ENCODE measurements at places on chromosomes 1 and 21.

GRCh38 chr21:35390013-35390776 is 341.1 kb upstream of the RUNX1 start:
- DNase-seq = no peak

GRCh38 chr1:151146072-151146411 is 389 bp downstream of the SEMA6C start:
- no peak for DNase-seq

- no peak for DNase-seq
Measured at GRCh38 chr1:110850627-110851026, 22.3 kb upstream of the CD53 start.

GRCh38 chr1:65476327-65476726 is 55.9 kb downstream of the LEPR start:
- no peak for DNase-seq

DNA sequence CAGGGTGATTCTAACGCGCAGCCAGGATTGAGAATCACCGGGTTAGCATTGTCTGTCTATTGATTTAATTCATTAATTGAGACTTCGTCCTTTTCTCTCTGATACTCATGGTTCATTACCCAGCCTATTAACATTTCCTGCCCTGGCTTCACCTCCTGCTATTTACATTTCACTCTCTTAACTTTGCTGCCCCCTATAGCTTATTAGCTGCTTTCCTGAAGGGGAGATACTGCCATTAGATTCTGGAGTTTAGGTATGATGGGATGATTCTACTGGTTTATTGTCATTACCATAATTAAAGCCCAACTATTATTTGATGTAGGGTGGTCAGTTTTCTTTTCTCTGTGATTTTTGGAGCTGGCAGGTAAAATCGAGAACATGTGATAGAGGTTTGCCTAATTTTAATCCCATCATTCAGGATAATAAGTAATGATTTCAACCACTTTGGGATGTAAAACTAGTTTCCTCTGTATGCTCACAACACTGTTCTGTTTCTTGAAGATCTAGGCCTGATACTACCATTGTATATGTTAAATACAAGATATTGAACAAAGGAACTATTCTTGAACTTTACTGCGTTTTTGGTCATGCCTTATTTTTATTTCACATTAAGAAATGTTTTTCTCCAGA is 6.4 kb downstream of the PPP2R5A start:
- no peak for DNase-seq

DNA sequence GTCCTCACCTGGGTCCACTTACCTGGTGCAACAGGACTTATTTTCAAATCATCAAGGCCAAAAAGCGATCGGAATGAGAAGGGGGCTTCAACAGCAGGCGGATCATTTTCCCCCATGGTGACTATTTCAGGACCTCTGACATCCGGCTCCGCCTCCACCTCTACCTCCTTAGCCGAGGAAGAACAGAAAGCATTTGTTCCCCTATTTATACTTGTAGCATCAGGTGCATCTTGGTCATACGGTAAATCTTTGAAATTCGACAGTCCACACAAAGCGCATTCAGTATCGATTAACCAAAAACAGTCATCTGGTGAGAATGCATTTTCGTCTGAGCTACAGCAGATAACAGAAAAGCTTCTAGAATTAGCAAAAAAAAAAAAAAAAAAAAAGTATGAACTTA is 550 bp downstream of the TMPRSS3 start:
- DNase-seq = no peak

- no peak for DNase-seq
Measured at GRCh38 chr21:29656504-29657239, 283.1 kb downstream of the GRIK1 start.

GRCh38 chr1:40389871-40390560 is 16.5 kb downstream of the SMAP2 start:
- no peak for DNase-seq

DNA sequence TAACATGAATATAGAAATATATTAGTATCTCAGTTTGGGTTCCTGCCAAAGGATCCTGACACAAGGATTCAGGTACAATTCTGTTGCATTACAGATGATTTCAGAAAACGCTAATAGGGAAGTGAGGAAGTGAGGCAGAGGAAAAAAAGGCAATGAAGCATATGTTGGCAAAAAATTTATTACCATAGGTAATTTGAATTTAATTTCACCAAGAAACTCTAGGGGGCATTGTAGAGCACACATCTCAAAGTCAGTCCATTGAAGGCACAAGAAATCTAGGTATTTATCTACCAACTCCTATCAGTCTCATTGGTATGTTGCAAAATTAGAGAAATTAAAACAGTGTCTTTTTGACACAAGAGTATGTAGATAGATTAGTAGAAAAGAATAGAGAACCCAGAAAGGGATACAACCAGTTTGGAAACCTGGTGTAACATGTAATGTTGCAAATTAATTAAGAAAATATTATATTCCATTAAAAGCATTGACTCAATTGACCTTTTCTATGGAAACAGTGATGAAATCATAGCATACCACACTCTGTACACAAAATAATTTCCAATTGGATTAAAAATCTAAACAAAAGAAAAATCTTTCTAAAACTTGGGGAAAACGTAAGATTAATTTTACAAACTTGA is 104.9 kb upstream of the SNX7 start:
- DNase-seq = no peak

DNA sequence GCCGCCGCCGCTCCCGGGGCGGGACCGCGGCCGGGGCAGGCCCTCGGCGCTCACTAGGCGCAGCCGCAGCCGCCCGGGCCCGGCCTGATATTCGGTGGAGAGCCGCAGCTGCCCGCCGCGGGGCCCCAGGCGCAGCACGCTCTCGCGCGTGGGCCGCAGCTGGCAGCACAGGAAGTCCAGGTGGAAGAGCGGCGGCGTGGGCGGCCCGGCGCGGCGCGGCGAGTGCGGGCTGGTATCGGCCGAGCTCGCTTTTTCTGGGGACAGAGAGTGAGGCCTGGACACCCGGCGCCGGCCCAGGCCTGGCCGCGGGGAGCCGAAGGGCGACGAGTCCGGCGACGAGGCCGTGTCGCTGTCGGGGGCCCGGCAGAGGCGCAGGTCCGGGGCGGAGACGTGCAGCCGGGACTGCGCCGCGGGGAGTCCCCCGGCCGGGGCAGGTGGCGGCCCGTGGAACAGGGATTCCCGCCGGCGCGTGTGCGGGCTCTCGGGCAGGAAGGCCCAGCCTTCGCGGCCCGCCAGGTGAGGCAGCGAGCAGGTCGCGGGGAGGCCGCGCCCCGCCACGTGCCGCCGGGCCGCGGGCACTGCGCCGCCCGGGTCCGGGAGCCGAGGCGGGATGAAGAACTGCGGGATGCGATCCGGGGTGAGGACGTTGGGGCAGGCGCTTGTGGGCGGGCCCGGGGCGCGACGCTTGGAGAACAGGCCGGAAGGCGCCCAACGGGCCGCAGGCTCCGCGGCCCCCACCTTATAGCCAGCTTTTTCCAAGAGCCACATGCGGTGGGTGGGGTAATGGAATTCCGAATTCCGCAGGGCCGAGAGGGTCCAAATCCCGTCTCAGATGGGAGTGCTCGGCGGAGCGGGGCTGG is 1.2 kb downstream of the C2CD4D start:
- no peak for DNase-seq

DNA sequence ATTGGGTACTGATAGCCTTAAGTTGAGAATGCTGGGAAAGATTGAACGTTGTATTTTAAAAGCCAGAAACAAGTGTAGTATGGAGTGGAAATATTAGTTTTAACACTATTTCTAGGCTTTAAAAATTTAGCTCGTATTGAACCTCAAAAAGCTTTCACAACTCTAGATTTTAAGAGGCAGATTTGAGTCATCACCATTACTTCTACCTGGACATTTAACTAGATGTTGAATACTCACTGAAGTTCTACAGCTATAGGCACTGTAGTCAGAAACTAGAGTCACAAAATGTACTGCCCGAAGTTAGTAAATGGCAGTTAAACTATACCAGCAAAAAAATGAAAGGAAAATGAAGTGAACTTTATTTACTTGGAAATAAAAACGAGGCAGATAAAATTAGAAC is 96.5 kb downstream of the NEK7 start:
- DNase-seq = no peak

DNA sequence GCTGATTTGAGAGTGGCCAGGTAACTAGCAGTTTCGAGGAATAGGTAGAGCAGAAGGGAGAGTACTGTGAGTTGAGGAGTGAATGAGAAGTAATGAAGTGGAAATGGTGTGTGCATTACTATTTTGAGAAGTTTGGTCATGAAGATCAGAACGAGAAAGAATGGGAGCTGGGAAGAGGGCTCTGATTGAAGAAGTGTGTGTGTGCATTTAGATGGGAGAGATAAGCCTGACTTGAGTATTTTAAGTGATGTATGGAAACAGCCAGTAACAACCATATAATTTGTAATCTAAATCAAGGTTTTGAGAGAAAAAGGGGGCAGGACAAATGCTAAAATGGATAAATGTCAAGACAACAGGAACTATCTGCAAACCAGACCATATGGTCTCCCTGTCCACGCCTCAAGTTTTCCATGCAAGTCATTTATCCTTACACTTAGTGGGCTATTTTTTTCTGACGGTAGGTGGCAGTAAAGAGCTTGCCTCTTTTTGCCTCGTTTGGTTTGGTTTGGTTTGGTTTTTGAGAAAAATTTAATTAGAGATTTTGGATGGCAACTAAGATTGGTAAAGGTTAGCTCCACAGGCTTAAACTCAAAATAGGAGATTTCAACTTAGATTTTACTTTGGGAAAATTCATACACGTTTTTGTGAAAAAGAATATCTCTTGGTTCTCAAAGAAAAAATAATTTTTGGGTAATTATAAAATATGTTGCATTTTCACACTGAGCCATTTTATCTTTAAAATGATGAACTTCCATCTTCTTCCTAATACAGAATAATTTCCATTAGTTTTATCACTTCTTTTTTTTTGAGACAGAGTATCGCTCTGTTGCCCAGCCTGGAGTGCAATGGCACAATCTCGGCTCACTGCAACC is 9.5 kb upstream of the B3GALNT2 start:
- DNase-seq = no peak

GRCh38 chr1:84933011-84933611 is 40.1 kb upstream of the LPAR3 start:
- DNase-seq = no peak
